NCI-H1930 (cell line): ENCODE measurements at places on chromosomes 12 and 14.

GRCh38 chr12:30308010-30308717, 387.5 kb downstream of the IPO8 start:
- DNase-seq, result no peak

DNA sequence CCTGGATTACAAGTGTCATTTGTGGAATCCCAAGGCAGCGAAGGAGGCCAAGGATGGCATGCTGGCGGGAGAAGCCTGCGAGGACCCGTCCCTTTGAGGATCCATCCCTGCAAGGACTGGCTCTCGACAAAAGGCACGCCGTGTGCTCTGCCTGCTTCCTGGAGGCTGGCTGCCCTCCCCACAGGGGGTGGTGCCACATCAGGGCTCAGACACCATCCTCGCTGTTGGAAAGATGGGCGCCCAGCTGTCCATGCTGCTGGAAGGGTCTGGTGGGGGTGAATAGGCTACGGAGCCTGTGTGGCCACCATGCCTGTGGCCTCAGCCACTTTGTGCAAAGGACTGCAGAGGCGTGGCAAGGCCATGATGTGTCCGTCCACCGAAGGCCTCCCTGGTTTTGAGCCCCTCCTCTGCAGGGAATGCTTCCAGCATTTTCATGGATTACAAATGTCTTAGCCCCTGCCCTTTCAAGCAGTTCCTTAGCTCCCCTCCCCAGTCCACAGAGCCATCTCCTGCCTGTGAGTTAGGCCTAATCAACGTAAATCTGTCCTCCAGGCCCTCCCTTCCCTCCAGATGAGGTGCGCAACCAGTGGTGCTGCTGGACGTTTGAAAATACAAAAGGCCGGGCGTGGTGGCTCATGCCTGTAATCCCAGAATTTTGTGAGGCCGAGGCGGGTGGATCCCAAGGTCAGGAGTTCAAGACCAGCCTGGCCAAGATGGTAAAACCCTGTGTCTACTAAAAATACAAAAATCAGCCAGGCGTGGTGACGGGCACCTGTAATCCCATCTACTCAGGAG, 22.1 kb downstream of the ZBTB42 start:
- no peak for DNase-seq

GRCh38 chr14:38339696-38340095, 83.8 kb upstream of the CLEC14A start:
- DNase-seq, result no peak

DNA sequence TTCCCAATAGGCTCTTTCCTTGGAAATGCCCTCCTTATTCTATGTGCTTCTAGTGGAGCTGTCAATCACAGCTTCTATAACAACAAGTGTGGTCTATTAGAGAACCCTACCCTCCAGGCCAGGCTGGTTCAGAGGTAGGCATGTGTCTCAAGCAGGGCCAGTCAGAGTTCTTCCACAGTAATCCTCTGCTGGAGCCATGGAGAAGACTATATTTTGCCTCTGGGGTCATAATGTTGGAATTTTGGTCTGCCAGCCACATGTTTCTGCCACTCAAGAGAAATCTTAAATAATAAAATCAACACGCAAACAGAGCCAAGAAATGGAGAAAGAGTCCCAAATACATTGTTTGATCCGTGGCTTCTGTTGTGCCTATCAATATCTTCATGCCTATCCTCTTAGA, 23.8 kb upstream of the FICD start:
- DNase-seq, result no peak

DNA sequence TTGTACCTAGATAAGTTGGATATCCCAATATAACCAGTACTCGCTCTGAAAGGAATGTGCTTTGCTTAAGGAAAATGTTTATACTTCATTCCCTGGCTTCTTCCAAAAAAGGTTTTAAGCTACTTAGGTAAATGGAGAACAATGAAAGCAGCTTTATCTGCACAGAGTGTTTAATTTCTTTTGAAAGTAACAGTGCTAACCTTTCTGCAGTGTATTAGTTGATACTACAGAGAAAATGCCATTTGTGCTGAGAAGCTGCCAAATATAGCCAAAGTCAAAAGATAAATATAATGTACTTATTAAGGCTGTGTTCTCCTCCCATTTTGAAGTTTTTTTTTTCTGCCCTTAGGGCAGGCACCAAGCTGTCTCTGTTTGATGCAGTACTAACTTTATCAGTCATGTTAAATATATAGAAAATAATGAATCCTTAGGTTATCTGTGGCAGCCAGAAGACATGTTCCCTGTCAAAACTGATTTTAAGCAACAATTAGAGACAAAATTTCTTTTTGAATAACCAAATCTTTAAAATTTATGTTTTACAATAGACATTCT, 145.4 kb upstream of the KITLG start:
- DNase-seq, result no peak

DNA sequence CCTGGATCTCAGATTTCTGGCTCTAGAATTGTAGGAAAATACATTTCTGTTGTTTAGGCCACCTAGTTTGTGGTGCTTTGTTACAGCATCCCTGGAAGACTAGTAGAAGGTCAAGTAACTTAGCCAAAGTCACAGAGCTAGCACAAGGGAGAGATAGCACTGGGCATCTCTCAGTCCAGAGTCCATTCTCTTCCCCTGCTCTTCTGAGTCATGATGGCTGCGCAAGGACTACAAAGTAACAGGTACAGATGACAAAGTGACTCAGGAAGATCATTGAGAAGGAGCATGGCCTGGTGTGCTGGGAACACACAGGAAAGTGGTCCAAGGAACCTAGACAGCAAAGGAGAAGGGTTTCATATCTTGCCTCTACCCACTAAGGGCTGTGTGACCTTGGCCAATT, 19.3 kb downstream of the SLC17A8 start:
- no peak for DNase-seq

GRCh38 chr12:21819678-21820077, 45.2 kb upstream of the KCNJ8 start:
- no peak for DNase-seq

DNA sequence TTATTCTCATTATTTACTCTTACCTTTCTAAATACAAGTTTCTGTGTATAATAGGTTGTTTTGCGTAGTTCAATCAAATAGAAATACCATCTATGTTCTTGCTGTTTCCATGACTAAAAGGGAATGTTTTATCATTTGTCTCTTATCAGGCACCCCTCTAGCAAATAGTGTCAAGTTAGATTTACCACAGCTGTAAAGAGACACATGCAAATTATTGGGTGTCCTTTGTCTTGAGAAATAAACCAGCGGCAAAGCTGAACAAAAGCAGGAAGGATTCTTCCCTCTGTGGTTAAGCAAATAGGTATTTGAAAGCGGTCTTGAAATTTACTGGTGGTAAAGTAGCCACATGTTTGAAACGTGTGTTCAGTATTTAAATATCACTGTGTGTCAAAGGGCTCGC, 405.9 kb downstream of the TMTC2 start:
- no peak for DNase-seq

DNA sequence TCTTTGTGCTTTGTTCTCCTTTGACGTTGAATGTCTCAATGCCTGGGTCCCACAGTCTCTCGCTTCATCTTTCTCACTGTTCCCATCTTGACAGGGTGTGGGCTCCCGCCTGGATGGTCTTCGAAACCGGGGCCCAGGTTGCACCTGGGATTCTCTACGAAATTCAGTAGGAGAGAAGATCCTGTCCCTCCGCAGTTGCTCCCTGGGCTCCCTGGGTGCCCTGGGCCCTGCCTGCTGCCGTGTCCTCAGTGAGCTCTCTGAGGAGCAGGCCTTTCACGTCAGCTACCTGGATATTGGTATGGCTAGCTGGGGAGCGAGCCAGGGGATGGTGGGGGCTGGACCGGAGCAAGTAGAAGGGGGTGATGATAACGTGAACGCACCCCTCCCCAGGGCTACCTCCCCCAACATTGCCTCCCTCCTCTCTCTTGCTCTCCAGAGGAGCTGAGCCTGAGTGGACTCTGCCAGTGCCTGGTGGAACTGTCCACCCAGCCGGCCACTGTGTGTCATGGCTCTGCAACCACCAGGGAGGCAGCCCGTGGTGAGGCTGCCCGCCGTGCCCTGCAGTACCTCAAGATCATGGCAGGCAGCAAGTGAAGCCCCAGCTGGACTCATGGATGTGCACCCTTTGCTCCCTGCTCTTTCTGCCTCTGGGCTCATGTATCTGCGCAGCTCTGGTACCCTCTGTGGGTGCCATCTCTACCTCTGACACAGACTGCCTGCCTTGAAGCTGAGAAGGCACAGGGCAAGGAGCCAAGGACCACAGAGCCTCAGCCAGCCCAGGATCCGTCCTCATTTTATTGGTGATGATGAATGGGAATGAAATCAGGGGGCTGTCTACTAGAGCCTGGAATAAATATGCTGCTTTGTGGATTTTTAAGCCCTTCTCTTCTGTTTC, 1.5 kb downstream of the NPFF start:
- DNase-seq, result no peak

GRCh38 chr14:103257211-103257962, 76.7 kb upstream of the EIF5 start:
- no peak for DNase-seq

DNA sequence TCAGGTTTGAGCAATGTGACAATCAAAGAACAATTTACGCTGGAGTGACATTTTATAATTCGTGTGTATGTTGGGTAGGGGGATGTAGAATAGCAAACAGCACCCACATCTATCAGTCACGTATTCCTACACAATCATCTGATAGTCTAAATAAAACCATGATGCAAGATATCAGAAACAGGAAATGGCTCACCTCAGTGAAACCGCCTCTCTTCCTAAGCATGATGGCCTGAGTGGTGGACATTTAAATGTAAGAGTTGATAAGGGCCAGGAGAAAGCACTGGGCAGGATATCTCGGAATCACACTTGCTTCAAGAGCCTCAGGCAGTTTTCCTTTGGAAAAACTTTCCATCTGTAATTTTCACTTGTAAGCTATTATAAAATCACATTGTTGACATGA, 128.2 kb downstream of the GRIP1 start:
- DNase-seq, result no peak

DNA sequence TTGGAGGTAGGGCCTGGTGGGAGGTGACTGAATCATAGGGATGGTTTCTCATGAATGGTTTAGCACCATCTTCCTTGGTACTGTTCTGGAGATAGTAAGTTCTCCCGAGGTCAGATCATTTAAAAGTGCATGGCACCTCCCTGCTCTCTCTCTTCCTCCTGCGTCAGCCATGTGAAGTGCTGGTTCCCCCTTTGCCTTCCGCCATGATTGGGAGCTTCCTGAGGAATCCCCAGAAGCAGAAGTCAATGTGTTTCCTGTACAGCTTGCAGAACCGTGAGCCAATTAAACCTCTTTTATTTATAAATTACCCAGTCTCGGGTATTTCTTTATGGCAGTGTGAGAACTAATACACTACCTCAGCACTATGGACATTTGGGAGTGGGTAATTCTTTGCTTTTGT, 4.8 kb upstream of the LGMN start:
- no peak for DNase-seq

- DNase-seq, result no peak
Observed at GRCh38 chr12:1606021-1606622, 11.7 kb upstream of the FBXL14 start.

DNA sequence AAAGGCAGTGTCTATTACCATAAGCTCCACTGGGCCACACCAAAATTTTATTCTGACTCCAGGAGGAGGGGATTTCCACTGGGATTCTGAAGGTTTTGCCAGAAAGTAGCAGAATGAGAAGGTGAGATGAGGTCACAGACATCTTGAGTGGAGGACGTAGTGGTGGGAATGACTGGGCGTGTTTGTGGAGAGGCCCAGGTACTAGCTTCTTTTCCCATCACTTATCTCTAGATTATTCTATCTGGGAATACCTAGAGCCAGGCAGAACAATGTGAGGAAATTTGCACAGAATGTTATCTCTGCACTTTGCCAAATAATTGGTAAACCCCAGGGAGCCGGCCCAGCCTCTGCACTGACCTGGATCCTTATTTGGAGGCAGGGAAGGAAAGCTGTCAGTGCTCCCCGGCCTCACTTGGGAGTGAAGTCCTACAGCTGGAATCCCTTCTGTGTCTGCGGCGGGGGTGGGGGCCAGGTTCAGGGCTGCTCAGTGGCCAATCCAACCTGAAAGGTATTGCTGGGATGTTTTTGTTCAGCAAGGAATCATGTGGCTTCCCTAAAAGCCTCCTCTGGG, 129.4 kb downstream of the C12orf75 start:
- no peak for DNase-seq

DNA sequence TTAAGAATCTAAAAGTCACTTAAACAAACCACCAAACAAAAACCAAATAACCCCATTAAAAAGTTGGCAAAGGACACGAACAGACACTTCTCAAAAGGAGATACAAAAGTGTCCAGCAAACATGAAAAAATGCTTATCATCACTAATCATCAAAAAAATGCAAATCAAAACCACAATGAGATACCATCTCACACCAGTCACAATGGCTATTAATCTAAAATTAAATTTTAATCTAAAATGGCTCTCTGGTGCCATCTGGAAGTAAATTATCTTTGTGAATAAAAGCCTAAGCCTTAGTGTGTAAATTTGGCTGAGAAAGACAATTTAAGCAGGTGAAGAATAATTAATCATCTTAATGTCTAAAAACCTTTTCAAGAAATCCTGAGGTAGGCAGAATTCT, 204.5 kb upstream of the PPFIA2 start:
- DNase-seq, result no peak

GRCh38 chr14:103890821-103891666, 37.2 kb upstream of the TDRD9 start:
- no peak for DNase-seq

- no peak for DNase-seq
Observed at GRCh38 chr12:88764781-88765480, 184.7 kb upstream of the KITLG start.

DNA sequence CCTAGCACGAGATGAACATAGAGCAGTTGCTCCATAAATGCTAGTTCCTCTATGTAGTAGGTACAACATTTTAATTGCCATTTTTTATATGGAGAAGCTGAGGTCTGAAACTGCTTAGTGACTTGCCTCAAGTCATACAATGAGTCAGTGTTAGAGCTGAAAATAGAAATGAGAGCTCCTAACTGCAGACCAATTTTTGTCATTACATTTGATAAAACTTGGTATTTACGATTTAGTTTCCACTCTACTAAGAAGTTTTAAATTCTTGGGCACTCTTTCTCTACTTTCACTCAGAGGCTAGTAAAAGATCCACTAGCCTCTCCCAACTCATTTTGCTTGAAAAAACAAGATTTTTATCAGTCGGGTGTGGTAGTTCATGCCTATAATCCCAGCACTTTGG, 8.1 kb upstream of the TMED10 start:
- DNase-seq, result no peak

DNA sequence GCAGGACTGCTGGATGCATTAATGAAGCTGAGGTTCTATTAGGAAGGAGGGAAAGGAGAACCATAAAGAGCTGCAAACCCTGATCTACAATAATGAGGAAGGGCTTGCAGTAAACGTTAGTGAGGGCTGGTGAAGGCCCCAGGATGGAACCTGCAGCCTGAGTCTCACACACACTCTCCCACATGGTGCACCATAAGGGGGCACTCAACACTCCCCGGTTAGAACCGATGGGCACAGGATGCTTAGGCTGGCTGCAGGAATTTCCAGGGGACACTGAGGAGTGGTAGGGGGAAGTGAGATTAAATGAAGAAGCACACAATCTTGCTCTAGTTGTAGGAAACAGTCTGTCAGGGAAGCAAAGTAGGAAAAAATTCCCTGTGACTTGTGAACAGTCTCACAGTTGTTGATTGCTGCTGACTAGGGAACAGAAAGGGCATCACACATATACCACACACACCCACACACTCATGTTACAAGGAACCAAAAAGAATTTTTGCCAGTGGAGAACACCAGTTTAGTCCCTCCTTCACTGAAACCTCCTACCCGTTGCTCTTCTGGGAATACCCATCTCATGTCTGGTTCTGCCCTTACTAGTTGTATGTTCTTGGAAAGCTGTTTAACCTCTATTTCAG, 56.2 kb upstream of the FERMT2 start:
- no peak for DNase-seq

GRCh38 chr12:76621582-76622024, 62.0 kb upstream of the OSBPL8 start:
- no peak for DNase-seq
